ENCODE measurements at places on chromosomes 5 and 9.

DNA sequence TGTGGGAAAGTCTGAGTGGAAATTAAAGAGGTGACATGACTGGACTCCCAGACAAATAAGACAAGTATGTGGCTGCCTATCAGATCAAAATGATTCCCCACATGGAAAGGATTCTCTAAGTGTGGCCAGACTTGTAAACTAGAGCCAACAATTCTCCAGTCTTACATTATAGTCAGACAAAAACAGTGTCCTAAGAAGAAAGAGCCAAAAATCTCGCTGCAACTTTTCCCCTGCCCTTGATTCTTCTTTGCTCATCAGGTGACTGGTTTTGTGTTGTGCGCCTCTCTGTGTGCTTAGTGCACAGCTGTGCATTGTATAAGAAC is 164.2 kb upstream of the TARS1 start:
- DNase-seq = no peak

- no peak for DNase-seq
Measured at GRCh38 chr9:104969116-104969515, 41.2 kb upstream of the ABCA1 start.

- no peak for DNase-seq
Measured at GRCh38 chr5:150299571-150300327, 3.0 kb downstream of the ARSI start.

DNA sequence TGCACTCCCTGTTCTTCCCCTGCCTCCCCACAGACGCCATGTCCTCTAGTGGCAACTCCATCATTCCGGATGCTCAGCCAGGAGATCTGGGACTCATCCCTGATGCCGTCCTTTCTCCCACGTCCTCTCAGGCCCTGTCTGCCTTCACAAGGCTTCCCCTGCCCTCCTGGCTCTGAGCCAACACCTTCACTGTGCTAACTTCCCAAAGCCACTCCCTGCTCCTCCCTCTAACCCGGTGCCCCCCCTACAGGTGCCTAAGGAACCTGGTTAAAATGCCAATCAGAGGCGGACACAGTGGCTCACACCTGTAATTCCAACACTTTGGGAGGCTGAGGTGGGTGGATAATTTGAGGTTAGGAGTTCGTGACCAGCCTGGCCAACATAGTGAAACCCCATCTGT is 67.6 kb downstream of the LMX1B start:
- no peak for DNase-seq

- no peak for DNase-seq
Measured at GRCh38 chr5:147072622-147073021, 162.2 kb upstream of the STK32A start.

DNA sequence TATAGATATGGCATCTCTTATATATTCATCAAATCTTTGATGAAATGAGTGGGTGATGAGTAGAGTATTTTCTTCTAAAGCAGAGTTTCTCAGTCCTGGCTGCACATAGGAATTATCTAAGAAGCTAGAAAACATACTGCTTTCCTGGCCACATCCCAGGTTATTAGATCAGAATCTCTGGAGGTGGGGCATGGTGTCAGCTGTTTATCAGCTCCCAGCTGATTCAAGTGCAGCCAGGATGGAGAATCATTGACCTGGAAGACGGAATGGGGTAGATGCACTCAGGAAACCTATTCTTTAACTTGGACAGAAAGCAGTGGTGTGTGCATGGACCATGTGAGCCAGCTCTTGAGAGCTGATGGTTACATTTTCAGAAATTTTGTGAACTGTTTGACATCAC is 108.1 kb upstream of the IL6ST start:
- no peak for DNase-seq

GRCh38 chr9:110615498-110615897 is 36.0 kb upstream of the SVEP1 start:
- no peak for DNase-seq

- DNase-seq = no peak
Measured at GRCh38 chr9:75451505-75451904, 363.2 kb downstream of the OSTF1 start.

GRCh38 chr5:34045996-34046395 is 3.0 kb upstream of the C1QTNF3 start:
- DNase-seq = no peak

GRCh38 chr9:112063151-112063550 is 111.9 kb downstream of the SUSD1 start:
- no peak for DNase-seq

DNA sequence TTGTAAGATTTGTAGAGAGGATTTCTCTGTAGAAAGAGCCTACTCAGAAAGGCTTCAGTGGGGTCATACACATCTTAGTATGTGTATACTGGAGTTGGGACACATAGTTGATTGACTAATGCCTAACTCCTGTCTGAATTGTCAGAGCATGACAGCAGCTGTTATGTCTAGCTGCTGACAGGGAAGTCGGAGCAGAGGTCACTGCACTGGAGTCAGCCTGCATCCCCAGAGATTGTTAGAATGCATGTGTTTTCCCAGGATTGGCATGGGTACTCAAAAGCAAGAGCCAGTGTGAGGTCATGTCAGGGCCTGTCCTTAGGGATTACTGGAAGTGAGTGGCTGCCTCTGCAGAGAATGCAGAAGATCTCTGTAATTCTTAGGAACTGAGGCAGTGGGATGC is 82.7 kb downstream of the ITGA1 start:
- DNase-seq = no peak

GRCh38 chr5:35855187-35855586 is 1.5 kb upstream of the IL7R start:
- no peak for DNase-seq

GRCh38 chr5:175731172-175731571 is 73.3 kb downstream of the HRH2 start:
- DNase-seq = no peak

- DNase-seq = no peak
Measured at GRCh38 chr5:79736528-79737514, 47.2 kb downstream of the CMYA5 start.

DNA sequence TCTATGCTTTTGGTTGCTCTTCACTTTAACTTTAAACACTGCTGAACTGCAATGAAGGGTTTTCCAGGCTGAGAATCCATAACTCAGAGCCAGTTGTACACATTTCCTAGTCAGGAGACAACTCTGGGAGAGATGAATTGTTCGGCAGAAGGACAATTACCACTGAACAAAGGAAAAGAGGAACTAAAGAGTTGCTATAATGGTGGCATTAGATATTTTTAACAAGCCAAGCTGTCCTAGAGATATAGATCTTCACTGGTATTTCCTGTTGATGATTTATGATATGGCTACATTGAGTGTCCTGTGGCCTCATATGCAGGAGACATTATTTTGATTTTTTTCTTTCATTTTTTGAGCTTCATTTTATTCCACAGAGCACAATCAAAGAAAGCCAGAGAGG is 219.1 kb upstream of the PCSK5 start:
- no peak for DNase-seq

- DNase-seq = no peak
Measured at GRCh38 chr9:69168709-69169217, 5.3 kb upstream of the TJP2 start.

DNA sequence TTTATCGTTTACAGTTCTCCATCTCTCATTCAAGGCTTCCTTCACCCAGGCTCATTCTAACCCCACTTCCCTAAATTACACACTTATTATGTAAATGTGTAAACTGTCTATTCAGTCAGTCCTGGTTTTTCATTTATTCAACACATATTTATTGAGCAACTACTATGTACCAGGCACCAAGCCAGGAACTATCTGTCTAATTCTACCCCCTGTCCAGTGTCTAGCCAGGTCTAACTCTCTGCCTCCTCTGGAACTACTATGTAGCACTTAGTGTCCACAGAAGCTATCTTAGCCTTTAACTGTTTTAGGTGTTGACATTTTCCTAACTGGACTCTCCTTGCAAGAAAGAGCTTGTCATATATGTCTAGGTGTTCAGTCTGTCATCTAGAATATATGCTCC is 56.5 kb downstream of the PDE4D start:
- no peak for DNase-seq

DNA sequence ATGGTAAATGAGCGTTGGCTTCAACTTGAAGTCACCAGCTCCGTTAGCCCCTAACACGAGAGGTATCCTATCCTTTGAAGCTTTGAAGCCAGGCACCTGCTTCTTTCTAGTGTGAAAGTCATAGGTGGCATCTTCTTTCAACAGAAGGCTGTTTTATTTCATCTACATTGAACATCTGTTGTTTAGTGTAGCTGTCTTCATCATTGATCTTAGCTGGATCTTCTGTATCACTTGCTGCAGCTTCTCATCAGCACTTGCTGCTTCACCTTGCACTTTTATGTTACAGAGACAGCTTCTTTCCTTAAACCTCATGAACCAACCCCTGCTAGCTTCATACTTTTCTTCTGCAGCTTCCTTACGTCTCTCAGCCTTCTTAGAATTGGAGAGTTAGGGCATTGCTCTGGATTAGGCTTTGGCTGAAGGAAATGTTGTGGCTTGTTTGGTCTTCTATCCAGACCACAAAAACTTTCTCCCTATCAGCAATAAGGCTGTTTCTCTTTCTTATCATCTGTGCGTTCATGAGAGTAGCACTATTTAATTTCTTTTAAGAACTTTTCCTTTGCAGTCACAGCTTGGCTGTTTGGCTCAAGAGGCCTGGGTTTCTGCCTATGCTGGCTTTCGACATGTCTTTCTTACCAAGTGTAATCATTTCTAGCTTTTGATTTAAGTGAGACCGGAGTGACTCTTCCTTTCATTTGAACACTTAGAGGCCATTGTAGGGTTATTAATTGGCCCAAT is 47.2 kb downstream of the PCSK5 start:
- DNase-seq = no peak

- no peak for DNase-seq
Measured at GRCh38 chr5:66246608-66247007, 102.5 kb downstream of the SREK1 start.

GRCh38 chr5:149419859-149420544 is 40.9 kb upstream of the IL17B start:
- no peak for DNase-seq

GRCh38 chr5:138843316-138844124 is 31.6 kb downstream of the LRRTM2 start:
- DNase-seq = no peak

GRCh38 chr5:57243286-57244137 is 69.7 kb downstream of the GPBP1 start:
- no peak for DNase-seq

DNA sequence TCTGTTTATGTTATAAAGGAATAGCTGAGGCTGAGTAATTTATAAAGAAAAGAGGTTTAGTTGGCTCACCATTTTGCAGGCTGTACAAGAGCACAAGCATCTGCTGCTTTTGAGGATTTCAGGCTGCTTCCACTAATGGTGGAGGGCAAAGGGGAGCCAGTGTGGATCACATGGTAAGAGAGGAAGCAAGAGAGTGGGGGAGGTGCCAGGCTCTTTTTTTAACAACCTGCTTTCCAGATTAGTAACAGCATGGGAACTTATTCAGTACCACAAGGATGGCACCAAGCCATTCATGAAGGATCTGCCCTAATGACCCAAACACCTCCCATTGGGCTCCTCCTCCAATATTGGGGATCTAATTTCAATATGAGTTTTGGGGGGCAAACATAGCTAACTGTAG is 40.4 kb downstream of the CCL28 start:
- no peak for DNase-seq

DNA sequence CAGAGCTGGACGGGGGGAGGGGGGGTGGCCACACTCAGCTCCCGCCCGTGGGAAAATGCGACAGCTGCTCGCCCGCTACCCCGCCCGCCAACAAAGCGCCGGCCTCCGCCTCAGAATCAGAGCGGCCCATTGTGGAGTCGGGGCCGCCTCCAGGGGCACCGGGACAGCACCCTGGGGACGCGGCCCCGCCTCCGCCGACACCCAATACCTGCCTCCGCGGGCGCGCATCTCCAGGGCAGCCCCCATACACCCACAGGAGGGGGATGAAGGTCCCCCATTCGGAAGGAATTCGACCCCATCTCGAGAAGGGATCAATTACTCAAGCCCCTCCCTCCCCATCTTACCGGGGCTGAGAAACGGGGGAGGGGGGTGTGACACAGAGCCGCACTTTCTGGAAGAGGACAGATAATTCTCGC is 1.3 kb downstream of the NOTCH1 start:
- no peak for DNase-seq

DNA sequence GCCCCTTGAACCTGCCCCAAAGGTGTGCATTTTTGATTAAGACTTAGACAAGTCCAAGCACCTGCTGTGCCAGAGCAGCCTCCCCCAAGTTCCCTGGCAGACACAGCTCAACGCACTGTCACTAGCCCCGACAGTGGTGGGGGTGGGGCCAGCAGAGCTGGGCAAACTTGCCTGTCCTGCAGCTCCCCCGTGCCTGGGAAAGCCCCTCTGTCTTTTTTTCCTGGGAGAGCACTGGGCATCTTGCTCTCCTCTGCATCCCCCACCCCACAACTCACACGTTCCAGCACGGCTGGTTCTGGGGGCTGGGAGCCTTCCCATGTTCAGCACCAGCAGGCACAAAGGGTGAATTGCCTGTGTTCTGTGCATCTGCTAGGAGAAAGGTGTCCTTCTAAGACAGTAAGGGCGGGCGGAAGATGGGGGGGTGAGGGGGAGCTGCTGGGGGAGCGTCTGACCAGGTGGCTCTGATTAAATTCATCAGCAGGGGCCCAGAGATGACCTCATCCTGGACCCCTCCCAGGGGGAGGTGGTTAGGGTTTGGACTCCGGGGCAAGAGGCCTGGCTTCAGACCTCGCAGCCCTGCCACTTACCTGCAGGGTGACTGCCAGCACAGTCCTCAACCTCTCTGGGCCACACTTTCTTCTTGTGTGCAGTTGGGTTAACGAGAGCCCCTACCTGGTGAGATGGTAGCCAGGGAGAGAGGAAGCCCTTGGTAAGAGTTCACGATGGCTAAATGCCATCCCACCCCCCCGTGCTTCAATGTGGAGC is 23.5 kb downstream of the HMCN2 start:
- DNase-seq = no peak

DNA sequence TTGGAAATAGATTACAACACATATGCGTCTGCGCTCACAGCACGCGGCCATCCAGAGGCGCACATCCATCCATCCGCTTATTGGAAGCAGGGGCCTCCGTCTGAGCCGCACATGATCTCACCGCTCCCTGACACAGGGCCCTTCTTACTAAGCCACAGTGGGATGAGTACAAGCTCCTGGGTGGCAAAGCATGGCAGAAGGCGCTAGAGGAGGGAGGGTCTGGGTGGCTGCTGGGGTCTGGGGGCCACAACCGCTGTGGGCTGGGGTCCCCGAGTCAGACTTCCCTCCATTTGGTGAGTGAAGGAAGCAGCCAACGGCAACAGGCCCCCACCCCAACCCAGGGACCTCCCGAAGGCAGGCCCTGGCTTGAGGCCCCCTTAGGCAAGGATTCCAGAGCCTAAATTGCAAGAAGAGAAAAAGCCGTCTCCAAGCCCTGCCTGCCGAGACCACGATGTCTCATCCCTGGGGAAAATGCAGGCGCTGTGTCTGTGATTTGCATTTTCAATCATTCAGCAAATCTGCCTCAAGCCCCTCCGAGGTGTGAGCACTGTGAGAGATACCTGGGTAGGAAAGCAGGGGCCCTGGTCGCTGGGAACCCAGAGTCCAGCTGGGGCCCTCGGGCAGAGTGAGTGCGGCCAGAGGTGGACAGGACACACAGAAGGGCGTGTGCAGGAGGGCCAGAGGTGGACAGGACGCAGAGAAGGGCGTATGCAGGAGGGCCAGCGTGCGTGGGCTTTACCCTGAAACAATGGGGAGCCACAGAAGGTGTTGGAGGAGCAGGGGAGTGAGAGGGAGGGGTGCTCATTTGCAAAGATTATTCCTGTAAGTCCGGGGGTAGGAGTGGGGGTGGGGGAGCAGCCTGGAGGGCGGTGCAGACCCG is 135.7 kb downstream of the OLFM1 start:
- DNase-seq = no peak

- DNase-seq = no peak
Measured at GRCh38 chr5:102809033-102809432, 53.9 kb downstream of the PAM start.

- no peak for DNase-seq
Measured at GRCh38 chr9:32426278-32426939, 42.0 kb downstream of the ACO1 start.

Data from NCI-H1694 (cell line).